ENCODE measurements at places on chromosomes 16 and 17.

DNA sequence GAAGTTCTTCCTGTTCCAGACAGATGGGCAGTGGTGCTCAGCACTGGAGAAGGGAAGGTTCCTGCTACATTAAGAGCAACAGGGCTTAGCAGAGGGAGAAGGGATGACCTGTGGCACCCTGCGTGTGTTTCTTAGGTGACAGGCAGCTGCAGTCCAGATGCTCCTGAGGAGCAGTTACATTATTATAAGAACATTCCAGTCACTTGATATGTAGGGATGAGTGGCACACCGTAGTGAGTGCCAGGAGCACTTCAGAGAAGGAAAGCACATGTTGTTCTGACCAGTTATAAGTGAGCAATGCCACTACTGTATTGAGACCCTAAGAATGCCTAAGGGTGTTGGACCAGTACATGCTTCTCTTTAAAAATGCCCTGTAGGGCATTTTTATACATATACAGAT, 39.9 kb upstream of the MRC2 start:
- DNase-seq: no peak

DNA sequence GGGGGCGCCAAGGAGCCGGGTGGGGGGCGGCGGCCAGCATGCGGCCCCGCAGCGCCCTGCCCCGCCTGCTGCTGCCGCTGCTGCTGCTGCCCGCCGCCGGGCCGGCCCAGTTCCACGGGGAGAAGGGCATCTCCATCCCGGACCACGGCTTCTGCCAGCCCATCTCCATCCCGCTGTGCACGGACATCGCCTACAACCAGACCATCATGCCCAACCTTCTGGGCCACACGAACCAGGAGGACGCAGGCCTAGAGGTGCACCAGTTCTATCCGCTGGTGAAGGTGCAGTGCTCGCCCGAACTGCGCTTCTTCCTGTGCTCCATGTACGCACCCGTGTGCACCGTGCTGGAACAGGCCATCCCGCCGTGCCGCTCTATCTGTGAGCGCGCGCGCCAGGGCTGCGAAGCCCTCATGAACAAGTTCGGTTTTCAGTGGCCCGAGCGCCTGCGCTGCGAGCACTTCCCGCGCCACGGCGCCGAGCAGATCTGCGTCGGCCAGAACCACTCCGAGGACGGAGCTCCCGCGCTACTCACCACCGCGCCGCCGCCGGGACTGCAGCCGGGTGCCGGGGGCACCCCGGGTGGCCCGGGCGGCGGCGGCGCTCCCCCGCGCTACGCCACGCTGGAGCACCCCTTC, 484 bp downstream of the FZD2 start:
- DNase-seq: no peak

GRCh38 chr16:31430380-31431052, 2.4 kb upstream of the COX6A2 start:
- DNase-seq: no peak

GRCh38 chr16:74219706-74220105, 76.9 kb upstream of the PSMD7 start:
- no peak for DNase-seq

DNA sequence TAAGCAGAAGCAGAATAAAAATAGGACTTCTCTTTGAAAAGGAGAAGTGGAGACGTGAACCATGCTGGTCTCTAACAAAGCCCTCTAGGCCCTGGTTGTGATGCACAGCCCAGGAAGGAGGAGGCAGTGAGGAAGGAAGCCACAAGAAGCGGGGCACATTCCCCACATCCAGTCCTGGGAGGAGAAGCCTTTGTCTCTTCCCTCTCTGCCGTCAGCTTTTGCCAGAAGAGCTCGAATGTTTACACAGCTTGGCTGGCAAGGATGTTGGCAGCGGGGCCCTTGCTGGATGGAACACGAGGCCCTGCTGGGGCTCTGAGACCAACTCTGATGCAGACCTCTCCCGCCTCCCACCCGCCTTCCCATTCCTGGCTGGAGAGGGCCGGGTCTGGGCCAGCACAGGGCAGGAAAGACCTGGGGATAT, 91.3 kb downstream of the MAF start:
- DNase-seq: no peak

- no peak for DNase-seq
Measured at GRCh38 chr17:61803216-61803615, 60.1 kb downstream of the BRIP1 start.

- no peak for DNase-seq
Measured at GRCh38 chr17:40755231-40755630, at the start of gene KRT25. KRT25 (minus strand) TSS chr17:40755331; CDS start chr17:40755271, 60 bp downstream.

DNA sequence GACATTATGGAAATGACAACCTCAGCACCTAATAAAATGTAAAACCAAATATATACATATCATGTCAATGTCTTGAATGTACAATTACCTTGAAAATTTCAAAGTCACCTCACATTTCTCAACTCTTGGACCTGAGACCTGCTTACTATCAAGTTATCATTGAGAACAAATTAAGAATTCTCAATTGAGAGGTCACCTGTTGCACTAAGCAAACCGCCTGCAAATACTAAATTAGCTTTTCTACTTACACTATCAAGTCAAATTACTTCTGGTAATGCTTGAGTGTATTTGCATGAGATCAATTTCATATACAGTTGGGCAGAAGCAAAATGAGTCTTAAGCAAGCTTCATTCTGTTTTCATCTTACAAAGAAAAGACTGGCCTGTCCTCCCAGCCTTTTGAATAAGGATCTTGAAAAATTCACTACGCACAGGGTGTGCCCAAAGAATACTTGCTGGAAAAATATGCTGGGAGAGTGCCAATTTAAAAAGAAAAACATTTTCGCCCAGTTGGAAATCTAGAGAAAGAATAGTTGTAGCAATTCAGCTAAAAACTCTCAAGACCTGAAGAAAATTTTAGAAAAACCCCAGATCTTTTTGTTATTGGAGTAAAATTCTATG, 35.7 kb downstream of the KANSL1 start:
- DNase-seq: no peak

- no peak for DNase-seq
Measured at GRCh38 chr17:19322861-19323260, 39.7 kb downstream of the B9D1 start.

- peak; percentile 14 for DNase-seq
Measured at GRCh38 chr16:82231008-82231787, 61.2 kb upstream of the MPHOSPH6 start.

DNA sequence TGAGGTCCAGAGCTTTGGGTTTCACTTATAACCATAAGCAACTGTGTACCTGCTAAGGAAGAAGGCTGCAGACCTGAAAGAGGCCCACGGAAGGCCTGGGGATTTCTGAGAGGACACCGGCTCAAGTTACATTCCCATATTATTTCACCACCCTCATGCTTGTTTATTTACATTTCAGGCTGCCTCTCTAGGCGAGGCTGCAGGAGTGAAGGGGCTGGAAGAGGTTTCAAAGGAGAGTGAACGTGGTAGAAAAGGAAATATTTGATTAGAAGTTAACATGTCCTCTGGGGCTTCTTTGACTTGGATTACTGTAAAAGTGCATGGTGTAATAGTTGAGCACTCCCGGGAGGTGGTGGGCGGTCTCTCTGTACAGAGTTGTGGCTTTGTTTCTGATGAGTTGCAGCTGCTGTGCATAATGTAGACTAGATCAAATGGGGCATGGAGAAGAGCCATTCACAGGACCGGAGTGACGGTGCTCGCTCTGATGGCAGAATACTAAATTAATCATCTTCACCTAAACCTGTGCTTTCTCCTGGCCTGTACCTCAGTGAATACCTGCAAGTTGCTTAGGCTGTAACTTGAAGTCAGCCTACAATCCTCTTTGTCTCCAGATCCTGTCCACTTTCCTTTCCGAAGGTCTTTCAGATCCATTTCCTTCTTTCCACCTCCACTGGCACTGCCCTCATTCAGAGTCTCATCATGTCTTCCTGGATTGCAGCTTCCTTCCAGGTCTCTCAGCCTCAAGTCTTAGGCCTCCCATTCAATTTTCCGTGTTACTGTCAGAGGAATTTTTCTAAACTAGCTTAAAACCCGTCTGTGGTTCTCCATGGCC, 1.9 kb upstream of the CPD start:
- DNase-seq: peak; percentile 31

DNA sequence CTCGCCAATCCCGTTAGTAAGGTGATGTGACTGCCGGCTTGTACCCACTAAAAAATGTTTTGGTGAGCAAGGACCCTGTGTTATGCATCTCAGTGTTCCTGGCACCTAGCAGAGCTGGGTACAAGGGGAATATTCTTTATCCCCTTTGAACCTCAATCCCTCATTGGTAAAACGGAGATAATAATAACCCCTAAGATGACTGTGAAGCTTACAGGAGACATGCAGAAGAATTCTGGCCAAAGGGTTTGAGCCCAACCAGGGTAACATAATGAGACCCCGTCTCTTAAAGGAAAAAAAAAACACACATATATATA, 896 bp downstream of the GGA2 start:
- no peak for DNase-seq

DNA sequence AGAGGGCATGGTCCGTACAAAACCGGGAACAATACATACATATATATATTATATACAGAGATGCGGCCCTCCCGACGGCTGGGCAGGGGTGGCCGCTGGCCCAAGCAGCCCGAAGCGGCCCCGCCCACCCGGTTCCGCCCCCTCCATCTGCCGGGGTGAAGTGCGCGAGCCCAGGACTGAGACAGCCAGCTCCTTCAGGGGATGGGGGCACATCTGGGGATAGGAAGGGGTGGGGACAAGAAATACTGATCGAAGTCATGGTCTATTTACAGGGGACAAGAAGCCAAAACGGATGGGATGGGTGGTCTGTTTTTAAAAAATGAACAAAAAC, 3.8 kb upstream of the SAMD14 start:
- no peak for DNase-seq

GRCh38 chr16:49581630-49582298, 208.2 kb downstream of the C16orf78 start:
- no peak for DNase-seq

- no peak for DNase-seq
Measured at GRCh38 chr16:81329947-81330346, 15.2 kb downstream of the GAN start.

GRCh38 chr17:21689604-21690003, 2.7 kb upstream of the KCNJ18 start:
- no peak for DNase-seq

DNA sequence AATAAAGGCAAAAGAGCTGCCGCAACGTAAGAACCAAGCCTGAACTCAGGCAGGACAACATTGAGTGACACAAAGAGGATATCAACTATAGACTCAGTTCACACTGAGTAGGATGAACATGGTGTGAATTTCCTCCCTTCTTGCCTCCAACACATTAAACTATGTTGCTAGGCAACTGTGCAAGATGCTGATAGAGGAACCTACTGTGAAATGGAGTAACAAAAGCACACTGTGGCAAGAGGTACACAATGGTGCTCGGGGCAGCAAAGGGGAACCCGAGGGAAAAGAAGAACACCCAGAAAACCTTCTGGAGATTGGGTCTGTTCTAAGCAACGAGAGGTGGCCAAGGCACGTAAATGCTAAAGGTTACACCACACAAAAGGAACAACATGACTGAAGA, 34.1 kb downstream of the GRB2 start:
- DNase-seq: no peak

DNA sequence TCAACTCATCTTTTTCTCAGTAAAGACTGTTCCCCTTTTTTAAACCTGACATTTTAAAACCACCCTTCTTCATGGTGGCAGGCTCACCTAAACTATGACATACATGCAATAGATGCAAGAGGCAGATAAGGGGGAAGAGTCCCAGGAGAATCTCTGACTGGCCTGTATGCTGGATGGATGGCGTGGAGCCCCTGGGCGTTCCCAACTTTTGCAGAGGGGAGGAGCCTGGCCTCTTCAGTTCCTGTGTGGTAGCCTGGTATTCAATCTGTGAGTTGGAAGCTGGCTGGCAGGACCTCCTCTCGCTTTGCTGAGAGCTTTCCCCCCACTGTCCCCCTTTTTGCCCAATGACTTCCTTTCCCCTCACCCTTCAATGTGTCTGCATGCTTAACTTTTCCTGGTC, 217.6 kb upstream of the CA10 start:
- no peak for DNase-seq

DNA sequence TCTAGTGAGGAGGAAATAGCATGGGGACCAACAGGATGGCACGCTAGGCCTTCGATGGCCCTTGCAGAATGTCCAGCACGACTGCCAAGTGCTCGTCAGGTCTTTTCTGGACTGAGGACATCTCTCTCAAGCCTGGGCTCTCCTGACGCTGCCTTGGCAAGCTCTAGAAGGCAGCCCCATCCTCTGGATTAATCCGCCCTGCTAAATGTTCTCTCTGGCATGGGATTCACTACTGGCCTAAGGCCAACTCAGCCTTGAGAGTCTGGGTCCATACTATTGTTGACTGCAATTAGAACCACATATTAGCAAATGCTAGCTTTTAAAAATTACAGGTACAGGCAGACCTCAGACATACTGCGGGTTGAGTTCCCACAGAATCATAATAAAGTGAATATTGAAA, 2.5 kb upstream of the CEP295NL start:
- no peak for DNase-seq

DNA sequence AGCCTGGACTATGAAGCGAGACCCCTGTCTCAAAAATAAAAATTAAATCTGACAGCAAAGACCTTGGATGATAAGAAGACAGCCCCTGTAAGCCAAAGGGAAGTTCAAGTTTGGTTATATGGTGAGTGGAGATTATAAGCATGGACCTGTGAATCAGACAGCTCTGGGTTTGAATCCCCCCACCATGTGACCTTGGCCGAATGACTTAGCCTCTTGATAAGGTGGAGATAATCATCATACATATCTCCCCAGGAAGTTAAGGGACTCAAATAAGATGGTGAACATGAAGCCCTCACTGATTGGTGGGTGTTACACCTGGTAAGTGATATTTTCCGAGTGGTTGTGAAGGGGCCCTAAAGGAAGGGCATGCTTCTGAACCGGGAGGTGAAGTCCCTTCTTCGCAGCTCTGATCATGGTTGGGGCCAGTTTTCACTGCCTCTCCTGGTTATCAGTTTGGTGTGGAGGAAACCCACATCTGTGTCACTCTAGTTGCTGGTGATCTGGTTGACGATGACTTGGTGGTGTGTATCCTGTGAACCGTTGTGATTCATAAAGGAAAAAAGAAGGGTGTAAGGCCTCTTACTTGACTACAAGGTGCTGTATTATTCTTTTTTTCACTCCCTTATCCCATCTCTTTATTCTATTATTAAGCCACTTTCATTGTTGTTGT, 61.7 kb upstream of the CLEC18A start:
- DNase-seq: no peak

DNA sequence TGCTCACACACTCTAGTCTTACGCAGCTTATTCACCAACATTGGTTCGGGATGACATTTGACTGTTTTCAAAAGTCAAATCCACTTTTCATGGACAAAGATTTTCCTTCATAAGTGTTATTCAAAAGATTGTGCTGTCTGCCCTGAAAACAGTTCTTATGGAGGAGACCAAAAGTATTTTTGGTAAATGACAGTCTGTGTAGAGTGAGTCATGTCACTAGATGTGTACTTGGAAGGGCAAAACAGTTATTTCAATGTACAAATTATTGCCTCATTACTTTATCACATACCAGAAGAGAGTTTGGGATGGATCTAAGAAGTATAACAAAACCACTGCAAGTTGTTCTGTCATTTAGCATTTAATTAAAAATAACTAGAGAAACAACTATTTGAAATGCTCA, 265.6 kb downstream of the CDH13 start:
- DNase-seq: no peak

GRCh38 chr17:79785900-79786810, 8.2 kb downstream of the CBX2 start:
- DNase-seq: no peak

Data from LoVo (cell line).